Effector CD8-positive, alpha-beta T cell (primary cell): ENCODE measurements at places on chromosomes 3 and 15.

DNA sequence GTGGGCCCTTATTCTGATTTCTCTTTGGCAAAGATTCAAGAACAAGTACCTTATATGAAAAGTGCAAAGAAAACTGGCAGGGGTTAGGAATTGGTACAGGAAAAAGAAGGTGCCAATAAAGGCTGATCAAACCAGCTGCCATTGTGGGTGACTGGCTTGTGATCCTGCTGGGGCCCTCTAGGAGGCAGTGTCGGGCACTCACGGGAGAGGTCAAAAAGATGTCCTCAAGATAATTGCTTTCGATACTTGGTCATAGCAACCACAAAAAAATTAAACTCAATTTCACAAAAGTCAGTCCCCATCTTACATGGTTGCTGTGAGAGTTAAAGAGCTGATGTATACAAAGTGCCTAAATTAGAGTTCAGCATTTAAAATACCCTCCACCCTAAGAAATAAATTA, 31.0 kb upstream of the CAV3 start:
- DNase-seq, result no peak

DNA sequence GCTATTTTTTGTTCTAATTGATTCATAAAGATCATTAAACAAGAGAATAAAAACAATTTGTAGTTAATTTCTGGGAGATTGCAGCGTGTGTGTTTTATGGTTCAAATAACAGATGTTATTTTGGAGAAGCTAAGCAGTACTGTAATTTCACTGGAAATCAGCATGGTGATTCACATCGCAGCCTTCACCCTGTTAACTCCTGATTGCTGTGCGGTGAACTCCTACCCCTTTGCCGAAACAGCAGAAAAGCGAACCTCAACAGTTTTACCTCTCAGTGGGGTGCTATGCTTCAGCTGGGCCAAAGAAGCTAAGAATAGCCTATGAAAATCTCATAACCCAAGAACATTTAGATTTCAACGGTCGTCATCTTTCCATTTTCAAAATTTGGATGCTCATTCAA, 441.5 kb upstream of the RARB start:
- no peak for DNase-seq

- DNase-seq, result no peak
These were observed 8.5 kb downstream of the BFSP2 start for GRCh38 chr3:133408366-133408765.

DNA sequence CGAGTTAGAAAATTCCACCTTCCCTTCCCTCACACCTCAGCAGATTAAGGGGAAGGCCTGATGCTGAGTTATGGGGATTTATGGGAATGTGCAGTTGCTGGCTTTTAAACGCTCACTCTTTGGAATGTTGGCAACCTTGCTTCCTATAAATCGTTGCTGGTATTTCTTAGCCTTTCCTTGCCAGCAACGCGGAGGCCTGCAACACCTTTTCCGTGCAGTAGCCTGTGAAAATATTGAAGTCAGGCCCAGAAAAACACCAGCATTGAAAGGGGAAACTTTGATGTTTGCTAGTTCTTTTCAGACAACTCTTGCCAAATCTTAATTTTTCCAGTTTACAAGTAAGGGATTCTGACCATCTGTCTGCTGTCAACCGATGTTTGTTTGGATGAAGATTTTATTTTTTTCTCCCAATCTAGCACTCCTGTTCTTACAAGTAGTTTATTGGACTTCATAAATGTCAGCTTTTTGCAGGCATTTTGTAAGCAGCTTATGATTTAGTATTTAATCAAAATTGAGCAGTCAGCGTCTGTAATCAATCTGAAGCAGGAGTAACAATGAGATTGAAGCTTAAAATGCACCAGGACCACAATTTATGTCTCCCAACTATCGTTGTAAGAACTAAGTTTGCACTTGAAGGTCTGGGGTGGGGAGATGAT, 251.0 kb downstream of the RPLP1 start:
- DNase-seq, result no peak

DNA sequence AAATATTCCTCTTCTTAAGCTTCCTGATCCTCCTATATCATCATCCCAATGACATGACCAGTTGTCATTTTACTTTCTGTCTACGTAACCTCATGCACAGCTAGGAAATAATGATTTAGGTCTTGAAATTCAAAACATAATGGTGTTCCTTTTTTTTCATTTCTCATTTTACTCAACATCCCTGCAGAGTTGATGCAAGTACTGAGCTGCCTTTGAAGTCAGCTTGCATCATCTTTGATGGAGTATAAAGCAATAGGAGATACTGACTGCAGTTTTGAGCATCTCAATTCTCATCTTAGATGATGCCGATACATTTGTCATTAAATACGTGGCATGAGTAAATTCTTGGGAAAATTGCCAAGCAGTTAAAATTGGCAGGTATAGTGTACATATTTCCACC, 346.1 kb downstream of the ZIC1 start:
- DNase-seq, result no peak

GRCh38 chr3:6182909-6183308, 678.0 kb upstream of the GRM7 start:
- DNase-seq, result no peak

DNA sequence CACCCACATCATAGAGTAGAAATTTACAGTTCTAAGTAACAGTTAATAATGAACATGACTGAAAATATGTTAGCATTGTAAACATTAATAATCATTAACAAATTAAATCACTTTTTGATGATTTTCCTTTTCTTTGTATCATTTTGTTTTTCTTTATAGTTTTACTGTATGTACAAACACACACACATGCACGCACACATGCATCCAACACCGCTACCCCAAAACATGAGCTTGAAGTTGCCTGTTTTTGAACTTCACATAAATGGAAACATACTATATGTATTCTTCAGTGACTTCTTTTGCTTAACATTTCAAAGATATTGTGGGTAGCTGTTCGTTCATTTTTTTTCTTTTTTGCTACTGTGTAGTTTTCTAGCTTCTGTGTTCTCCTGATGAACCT, 123.9 kb downstream of the FNDC3B start:
- DNase-seq, result no peak

DNA sequence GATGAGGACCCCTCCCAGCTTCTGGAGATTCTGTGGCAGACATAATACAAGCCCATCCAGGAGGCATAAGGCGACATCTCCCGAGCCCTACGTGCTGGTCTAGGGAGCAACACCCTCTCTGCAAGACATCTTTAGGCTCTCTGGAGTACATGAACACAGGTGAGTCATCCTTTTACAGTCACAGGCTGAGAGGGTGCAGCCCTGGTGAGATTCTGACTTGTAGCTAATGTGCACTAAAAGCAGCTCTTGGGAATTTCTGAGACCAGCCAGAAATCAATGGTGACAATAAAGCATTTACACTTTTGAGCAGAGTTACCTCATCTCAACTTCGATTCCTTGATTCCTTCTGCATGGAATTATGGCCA, 131.1 kb downstream of the XXYLT1 start:
- DNase-seq, result no peak
